SK-N-DZ (cell line): ENCODE measurements at places on chromosomes 5 and 9.

- no peak for DNase-seq
Measured at GRCh38 chr5:166961913-166962312, 1329.5 kb upstream of the WWC1 start.

- DNase-seq: peak; percentile 15
Measured at GRCh38 chr5:86968301-86968753, 299.4 kb upstream of the RASA1 start.

GRCh38 chr5:142110046-142110531, 1.5 kb downstream of the NDFIP1 start:
- no peak for DNase-seq

DNA sequence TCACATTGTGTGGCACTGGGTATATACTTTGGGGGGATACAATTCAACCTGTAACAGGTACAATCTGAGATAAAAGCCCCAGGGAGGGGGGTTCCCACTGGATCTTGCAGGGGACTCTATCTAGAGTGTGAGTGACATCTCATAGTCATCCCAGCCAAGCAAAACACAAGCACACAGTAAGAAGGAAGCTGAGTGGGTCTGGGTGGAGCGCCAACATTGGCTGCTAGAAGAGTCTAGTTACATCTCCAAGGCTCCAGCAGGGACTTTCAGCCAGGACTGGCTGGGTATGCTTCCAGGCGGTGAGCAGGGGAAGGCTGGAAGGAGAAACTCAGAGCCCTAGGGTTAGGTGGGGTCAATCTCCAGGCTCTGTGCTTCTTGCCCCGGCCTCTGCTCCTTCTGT, 53.0 kb downstream of the IL31RA start:
- DNase-seq: no peak
